Natural killer cell (primary cell): ENCODE measurements at places on chromosomes 11 and 22. TPM values are rescaled to one million over a fixed set of nuclear protein-coding genes. Genes with fewer than 3 reads are reported as not detected.

Gene RASSF10
- not detected for total RNA-seq

Gene CD3D
- total RNA-seq = 84.1 TPM

DNA sequence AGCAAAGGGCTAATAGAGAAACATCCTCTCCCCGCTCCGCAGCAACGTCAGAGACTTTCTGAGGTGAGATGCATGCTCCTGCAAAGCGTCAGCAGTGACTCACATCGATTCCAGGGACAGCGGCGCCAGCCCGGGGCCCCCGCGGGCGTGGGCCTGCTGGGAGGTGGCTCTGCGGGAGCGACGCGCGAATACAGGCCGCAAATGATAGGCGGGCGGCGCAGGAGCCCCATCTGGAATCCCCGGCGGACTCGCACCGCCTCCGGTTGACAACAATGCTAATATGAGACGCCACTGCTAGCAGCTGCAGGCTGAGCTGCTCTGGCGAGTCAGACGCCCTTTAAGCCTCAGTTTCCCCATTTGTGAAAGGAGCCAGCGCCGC lies 557 bp downstream of the RANGAP1 start:
- H3K36me3 ChIP-seq = peaks cover 20% of the 10 kb centered on the region
- H3K27ac ChIP-seq = peak overlapping the region; percentile 86
- no peaks in the 10 kb centered on the region for H3K27me3 ChIP-seq
- H3K4me3 ChIP-seq = peak overlapping the region; percentile 86
- peak; percentile 93 for DNase-seq
- peaks cover 15% of the 10 kb centered on the region for H3K4me1 ChIP-seq

GRCh38 chr11:125957618-125958332 lies 11.9 kb downstream of the VSIG10L2 start:
- no peak for DNase-seq
- H3K36me3 ChIP-seq = no peaks in the 10 kb centered on the region
- no peak overlapping the region for H3K4me3 ChIP-seq
- no peak overlapping the region for H3K27ac ChIP-seq

Gene OR8I2
- total RNA-seq = not detected

GRCh38 chr11:79671401-79671800 lies 230.6 kb upstream of the TENM4 start:
- no peak overlapping the region for H3K27ac ChIP-seq
- H3K36me3 ChIP-seq = no peaks in the 10 kb centered on the region
- H3K27me3 ChIP-seq = no peaks in the 10 kb centered on the region
- no peak overlapping the region for H3K4me3 ChIP-seq
- no peak for DNase-seq

Gene TEX54
- not detected for total RNA-seq

DNA sequence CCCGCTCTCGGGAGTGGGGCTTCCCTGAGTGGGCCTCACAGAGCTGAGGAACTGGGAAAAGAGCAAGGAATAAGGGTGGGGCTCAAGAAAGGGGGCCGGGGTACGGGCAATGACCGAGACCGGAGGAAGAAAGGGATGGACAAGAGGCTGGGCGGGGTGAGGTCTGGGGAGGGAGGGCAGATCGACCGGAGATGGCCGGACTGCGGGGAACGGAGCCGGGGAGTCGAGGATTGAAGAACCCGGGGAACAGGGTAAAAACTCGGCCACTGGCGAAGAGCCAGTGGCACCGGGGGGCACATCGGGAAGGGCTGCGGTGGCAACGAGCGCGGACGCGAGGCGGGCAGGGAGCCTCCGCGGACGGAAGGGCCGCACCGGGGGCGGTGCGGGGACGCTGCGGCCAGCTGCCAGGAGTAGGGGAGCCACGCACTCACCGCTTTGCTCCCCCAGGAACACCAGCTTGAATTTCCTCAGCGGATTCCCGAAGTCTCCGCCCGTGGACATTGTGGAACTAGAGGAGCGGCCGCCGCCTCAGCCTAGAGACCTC lies 667 bp downstream of the RAB6A start:
- peak; percentile 16 for DNase-seq
- peaks cover 11% of the 10 kb centered on the region for H3K4me1 ChIP-seq
- peak overlapping the region; percentile 85 for H3K27ac ChIP-seq
- H3K4me3 ChIP-seq = peak overlapping the region; percentile 99
- no peaks in the 10 kb centered on the region for H3K27me3 ChIP-seq

DNA sequence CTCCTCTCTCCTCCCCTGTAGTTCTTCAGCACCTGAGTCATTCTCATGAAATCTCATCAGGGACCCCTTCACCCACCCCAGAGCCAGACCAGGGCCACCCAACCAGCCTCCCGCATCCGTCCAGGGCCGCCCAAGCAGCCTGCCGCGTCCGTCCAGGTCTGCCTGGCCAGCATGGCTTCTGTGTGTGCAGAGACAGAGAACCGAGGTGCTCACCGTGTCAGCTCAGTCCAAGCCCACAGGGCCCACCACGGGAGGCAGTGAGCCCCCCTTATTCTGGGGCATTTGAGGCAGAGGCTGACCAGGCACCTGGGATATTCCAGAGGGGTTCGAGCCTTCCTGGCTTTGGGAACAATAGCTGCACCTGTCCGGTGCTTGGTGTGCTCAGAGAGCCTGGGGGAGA lies 1117.3 kb downstream of the BRD1 start:
- DNase-seq = no peak
- H3K4me3 ChIP-seq = no peak overlapping the region
- no peaks in the 10 kb centered on the region for H3K36me3 ChIP-seq
- H3K4me1 ChIP-seq = no peaks in the 10 kb centered on the region

Gene CREBZF
- total RNA-seq = 60.1 TPM

DNA sequence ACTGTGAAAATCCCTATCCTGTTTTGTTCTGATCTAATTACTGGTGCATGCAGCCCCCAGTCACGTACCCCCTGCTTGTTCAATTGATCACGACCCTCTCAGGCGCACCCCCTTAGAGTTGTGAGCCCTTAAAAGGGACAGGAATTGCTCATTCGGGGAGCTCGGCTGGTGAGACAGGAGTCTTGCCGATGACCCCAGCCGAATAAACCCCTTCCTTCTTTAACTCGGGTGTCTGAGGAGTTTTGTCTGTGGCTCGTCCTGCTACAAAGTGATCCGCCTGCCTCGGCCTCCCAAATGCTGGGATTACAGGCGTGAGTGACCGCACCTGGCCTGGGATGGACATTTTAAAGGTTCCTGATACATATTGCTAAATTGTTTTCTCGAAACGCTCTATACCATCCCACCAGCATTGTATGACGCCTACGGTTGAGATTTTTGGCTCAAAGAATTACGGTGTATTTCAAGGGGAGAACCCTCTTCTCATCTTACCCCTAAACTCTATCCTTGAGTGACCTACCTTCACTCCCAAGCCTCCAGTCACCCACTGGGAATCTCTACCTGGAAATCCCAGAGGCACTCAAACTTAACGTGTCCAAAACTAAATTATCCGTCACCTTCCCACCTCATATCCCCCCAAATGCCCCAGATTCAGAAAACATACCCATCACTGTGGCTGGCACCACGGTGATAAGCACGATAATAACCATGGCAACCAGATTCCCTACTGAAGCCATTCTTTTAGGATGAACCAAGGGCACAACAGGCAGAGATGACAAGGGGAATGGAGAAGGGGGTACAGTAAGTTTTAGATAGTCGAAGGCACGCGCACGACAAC lies 789 bp upstream of the POLA2 start:
- DNase-seq = no peak
- H3K4me1 ChIP-seq = peaks cover 22% of the 10 kb centered on the region
- peak overlapping the region; percentile 80 for H3K27ac ChIP-seq
- H3K36me3 ChIP-seq = no peaks in the 10 kb centered on the region
- H3K4me3 ChIP-seq = peak overlapping the region; percentile 62

DNA sequence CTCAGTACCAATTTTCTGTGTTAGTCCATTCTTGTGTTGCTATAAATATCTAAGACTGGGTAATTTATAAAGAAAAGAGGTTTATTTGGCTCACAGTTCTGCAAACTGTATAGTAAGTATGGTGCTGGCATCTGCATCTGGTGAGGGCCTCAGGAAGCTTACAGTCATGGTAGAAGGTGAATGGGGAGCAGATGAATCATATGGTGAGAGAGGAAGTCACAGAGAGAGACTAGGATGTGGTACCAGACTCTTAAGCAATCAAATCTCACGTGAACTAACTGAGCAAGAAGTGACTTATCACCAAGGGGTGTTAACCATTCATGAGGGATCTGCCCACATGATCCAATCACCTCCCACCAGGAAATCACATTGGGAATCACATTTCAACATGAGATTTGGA lies 60.8 kb upstream of the ZBED5 start:
- H3K4me3 ChIP-seq = no peak overlapping the region
- peaks cover 4% of the 10 kb centered on the region for H3K4me1 ChIP-seq
- H3K27ac ChIP-seq = no peak overlapping the region
- no peaks in the 10 kb centered on the region for H3K36me3 ChIP-seq
- no peak for DNase-seq

Gene MAFF
- total RNA-seq = 168 TPM

- no peak overlapping the region for H3K27ac ChIP-seq
- DNase-seq = peak; percentile 27
- peaks cover 16% of the 10 kb centered on the region for H3K4me1 ChIP-seq
- H3K36me3 ChIP-seq = no peaks in the 10 kb centered on the region
- H3K27me3 ChIP-seq = no peaks in the 10 kb centered on the region
Measured at GRCh38 chr11:110529043-110529442, 99.3 kb downstream of the FDX1 start.

- peak; percentile 26 for DNase-seq
- peaks cover 54% of the 10 kb centered on the region for H3K4me1 ChIP-seq
- no peaks in the 10 kb centered on the region for H3K27me3 ChIP-seq
- peaks cover under 1% of the 10 kb centered on the region for H3K36me3 ChIP-seq
Measured at GRCh38 chr22:40238425-40239344, 61.0 kb downstream of the TNRC6B start.

DNA sequence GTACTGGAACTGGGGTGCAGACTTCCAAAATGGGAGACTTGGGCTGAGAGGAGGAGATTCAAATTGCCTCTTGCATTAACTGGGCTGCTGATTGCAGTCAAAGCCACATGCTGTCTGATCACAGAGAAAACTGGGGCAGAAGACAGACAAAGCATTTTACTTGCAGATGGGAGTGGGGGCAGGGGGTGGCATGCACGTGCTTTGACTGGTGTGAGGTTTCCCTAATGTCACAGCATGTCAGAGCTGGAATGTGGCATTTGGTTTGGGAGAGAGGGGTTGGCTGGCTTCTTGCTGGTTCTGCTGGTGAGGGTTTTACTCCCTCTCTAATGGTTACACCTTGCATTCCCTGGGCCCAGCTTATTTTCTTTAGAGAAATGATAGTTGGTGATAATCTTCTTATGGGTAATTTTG lies 2.9 kb downstream of the TUB start:
- no peaks in the 10 kb centered on the region for H3K36me3 ChIP-seq
- peaks cover 5% of the 10 kb centered on the region for H3K4me1 ChIP-seq
- no peak overlapping the region for H3K4me3 ChIP-seq
- DNase-seq = no peak
- no peak overlapping the region for H3K27ac ChIP-seq

GRCh38 chr22:49521787-49522224 lies 305.9 kb downstream of the BRD1 start:
- H3K4me1 ChIP-seq = no peaks in the 10 kb centered on the region
- no peak overlapping the region for H3K27ac ChIP-seq
- no peak for DNase-seq
- no peaks in the 10 kb centered on the region for H3K36me3 ChIP-seq

- no peaks in the 10 kb centered on the region for H3K27me3 ChIP-seq
- peaks cover 17% of the 10 kb centered on the region for H3K36me3 ChIP-seq
- no peak overlapping the region for H3K4me3 ChIP-seq
- H3K4me1 ChIP-seq = no peaks in the 10 kb centered on the region
Measured at GRCh38 chr22:46213052-46213451, 37.0 kb downstream of the CDPF1 start.

DNA sequence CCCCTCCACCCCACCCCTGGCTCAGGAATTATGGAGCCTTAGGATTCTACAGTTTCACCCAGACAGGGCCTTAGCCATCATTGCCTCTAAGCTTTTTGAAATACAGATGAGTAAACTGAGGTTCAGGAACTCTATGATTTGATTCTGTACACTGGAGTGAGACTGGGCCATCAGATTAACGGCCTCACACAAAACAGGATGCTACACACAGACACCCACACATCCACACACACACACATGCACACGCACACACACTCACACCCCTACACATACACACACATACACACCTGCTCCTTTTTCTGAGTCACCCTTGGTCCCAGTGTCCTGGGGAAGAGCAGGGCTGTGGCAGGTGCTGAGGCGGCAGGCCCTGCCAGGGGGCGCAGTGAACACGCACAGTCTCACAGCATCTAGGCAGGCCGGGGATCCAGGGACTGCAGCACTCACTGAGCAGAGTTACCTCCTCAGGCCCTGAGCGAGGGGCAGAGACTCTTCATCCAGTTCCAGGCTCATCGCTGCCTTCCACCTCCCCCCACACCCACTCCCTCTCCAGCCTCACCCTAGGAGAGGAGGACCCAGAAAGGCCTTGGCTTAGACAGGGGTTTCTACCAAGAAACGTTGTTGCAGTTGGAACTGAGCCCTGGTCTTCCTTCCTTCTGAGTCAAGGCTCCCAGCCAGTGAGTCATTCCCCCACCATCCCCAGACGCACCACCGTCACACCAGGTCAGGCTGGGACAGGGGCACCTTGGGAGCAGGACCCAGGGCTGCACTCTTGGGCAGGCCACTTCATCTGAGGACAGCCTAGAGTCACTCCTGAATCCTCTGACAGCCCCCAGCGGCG lies 89.8 kb upstream of the PARVA start:
- no peaks in the 10 kb centered on the region for H3K36me3 ChIP-seq
- no peak for DNase-seq
- H3K27me3 ChIP-seq = no peaks in the 10 kb centered on the region

DNA sequence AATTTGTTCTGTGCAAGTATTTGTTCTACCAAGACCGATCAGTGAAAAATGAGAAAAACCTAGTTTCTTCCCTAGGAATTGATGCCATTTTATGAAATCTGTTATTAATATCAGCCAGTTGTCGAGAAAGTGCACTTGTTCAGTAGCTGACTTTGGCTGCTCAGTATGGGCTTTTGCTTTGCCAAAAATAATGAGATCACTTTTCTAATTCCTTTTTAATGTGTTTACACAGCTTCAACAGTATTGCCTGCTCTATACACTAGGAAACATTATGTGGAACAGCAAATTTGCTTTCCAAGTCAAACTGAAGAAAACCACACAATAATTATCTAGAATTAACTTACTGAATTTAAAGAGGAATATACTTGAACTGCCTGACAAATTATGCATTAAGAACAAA lies 34.4 kb downstream of the SCUBE2 start:
- no peak overlapping the region for H3K4me3 ChIP-seq
- no peaks in the 10 kb centered on the region for H3K4me1 ChIP-seq
- H3K27ac ChIP-seq = no peak overlapping the region
- H3K27me3 ChIP-seq = no peaks in the 10 kb centered on the region

DNA sequence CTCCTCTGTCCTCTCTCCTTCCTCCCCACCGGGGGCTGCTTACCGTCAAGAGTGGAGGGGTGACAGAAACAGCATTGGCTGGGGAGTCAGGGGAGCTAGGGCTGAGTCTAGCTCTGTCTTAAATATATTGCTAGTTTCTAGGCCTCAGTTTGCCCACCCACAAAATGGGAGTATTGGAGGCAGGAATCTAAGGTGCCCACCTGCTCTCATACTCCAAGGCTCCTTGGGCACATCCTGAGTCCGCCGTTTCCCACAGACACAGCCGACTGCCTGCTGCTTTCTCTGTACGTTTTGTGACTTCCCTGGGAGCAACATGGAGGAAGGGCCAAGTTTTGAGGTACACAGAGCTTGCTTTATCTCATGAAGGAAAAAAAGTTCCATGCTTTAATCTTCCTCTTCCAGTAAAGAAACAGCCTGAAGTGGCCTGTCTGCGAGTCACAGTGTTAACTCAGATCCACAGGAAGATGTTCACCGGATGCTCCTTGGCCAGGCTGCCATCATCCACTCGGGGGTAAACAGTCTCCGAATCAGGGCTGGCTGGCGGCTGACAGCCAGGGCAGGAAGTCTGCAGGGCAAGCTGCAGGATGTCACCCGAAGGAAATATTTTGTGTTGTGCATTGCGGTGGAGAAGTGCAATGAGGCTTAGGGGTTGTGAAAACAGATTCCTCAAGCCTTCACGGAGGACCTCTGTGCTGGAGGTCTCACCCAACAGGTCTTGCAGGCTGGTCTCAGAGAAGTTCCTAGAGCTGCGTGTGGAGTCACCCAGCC lies 11.0 kb upstream of the CERK start:
- H3K4me1 ChIP-seq = peaks cover 49% of the 10 kb centered on the region

Gene PRSS23
- total RNA-seq = 96.5 TPM
